Karpas-422 (cell line): ENCODE measurements at places on chromosomes 4 and X.

- DNase-seq, result no peak
Measured at GRCh38 chrX:31091819-31092218, 20.0 kb upstream of the FTHL17 start.

GRCh38 chr4:118099106-118099505, 64.8 kb downstream of the NDST3 start:
- DNase-seq, result no peak

- DNase-seq, result no peak
Measured at GRCh38 chrX:124240422-124240821, 92.0 kb upstream of the TEX13D start.

DNA sequence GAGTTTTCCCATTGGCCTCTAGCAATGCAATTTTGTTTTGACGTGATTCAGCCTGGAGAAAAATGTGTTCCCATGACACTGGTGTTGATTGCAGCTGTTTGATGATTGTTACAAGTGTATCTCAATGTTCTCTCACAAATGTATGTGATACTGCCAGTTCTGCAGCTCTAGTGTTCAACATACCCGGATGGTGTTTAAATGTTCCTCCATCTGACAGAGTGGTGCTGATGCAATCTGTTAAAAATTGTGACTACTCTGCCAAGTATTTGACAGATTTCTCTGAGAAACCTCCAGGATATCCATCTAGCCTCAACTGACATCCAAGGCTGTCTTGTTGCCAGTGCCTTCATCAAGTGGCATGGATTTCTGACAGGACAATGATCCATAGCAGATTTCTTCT, 657.2 kb upstream of the DIAPH2 start:
- no peak for DNase-seq

DNA sequence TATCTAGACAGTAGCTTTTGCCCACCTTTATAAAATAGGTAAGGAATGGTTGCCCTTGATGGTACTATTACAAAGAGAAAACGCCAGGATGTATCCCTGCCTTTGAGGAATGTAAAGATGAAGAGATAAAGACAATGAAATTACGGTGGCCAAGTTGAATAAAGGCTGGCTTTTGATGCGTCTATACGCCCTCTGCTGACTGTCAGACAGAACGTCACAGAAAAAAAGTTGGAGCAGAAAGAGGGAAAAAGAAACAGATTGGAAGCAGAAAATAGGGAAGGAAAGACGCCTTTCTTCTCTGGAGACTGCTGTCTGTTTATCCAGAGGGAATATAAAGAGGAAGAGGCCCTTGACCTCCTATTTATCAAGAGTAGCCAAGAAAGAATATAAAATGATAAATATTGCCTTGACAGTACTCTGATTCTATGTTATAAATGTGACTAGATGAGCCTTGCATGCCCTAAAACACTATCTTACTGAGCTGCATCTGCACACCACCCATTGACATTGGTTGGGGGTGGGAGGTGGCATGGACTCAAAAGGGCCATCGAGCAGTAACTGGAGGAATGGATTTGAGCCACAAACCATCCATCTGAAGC, 30.6 kb downstream of the PCDH19 start:
- DNase-seq, result peak; percentile 67

DNA sequence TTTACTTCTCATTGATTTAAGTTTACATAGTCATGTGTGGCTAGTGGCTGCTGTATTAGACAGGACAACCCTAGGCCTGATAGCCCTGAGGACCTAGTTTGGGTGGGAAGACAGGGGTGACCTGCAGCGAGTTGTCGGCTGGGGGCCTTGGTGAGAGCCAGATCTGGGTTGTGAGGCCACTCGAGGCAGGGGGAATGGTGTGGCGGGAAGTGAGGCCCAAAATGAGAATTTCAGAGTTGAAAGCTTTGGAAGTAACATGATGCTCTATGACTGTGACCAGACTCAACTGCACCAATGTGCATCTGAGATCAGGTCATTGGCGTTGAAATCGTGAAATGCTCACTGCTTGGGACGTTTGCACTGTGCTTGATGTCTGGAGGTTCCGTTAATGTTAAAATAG, 72.9 kb downstream of the TBL1X start:
- DNase-seq, result no peak

DNA sequence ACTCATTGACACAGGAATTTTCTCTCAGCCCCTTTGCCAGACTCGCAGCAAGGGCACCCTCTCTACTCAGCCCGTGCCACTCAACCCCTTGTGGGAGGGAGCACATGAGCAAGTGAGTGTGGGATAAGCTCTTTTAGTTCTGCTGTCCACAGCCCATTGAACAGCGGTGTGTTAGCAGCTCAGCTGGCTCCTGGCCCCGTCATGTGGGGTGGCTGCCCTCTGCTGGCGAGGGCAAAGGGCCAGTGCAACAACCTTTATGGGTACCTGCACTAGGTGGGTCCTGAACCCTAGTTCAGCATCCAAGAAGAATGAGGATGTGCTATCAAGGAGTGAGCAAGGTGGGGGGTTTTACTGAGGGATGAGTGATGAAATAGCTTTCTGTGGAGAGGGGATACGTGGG, 85.0 kb upstream of the ZNF81 start:
- peak; percentile 78 for DNase-seq

DNA sequence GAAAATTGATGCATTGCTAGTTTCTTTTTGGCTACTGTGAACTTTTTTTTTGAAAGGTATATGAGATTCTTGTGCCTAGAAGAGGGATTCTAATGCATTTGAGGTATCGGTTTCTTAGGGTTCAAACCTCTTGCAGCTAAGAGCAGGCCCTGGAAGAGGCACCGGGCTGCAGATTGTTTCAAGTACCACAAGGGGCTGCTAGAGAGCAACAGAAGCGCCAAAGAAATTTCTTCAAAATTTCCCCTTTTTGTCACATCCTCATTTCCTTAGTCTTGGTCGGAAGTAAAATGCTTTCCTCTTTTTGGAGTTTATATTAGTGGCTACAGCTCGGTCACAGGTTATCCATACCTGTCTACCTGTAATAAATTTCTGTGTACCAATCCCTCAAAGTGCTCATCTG, 89.8 kb downstream of the PDGFRA start:
- peak; percentile 82 for DNase-seq

- DNase-seq, result no peak
Measured at GRCh38 chrX:40448793-40449192, 132.0 kb upstream of the ATP6AP2 start.

- DNase-seq, result peak; percentile 60
Measured at GRCh38 chrX:1451661-1452515, 821 bp downstream of the ASMTL start.

- no peak for DNase-seq
Measured at GRCh38 chr4:92305878-92306520, 2.2 kb downstream of the GRID2 start.

- no peak for DNase-seq
Measured at GRCh38 chr4:145546175-145546915, 64.7 kb downstream of the SMAD1 start.

DNA sequence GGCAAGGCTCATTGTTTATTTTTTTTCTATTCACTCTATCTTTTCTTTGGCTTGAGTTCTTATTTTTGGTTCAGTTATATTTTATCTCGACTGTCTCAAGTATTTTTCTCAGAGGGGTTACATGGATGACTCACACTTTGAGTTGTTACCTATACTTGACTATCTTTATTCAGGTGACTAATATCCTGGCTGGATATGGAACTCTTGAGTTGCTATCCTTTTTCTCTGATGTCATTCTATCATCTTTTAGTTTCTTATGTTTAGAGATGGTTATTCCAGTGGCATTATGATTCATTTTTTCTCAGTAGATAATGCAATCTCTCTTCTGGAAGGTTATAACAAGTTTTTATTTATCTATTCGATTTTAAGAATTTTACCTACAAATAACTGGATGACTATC, 117.9 kb downstream of the COX18 start:
- DNase-seq, result no peak

DNA sequence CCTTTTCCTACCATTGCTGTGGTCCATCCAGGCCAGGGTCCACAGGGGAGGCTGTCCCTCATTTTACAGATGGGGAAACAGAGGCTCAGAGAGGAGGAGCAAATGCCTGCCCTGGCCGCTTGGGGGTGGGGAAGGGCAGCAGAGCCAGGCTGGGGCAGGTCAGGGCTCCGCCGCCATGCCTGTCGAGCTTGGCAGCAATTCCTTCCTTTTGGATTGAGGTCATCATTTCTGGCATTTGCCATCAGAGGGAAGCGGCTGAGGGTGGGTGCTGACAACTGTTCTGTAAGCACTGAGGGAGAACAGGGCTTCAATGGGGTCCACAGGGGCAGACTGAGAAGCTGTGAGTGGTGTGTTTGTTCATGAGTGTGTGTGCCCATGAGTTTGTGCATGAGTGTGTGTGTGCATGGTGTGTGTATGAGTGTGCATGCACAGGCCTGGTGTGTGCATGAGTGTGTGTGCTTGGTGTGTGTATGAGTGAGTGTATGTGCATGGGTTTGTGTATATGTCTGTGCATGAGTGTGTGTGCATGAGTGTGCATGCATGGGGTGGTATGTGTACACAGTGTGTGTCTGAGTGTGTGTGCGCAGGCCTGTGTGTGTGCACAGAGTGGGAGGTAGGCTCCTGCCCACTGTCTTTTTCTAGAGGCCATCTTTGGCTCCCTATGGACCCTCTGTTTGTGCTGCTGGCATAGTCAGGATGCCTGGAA, 115.2 kb downstream of the SORCS2 start:
- DNase-seq, result no peak

DNA sequence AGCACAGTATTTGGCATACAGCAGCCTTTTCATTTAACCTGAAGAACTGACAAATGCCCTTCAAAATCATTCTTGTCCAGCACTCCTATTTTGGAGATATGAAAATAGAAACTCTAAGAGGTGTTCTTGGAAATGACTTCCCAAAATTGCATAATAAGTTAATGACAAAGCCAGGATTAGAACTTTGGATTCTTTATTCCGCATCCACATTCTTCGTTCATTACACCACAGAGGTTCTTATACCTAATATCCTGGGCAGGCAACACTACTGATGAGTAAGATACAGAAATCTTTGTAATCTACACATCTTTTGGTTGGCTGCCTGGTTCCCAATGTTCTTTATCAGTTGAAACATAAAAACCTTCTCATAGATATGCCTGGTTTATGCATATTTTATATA, 5.9 kb downstream of the COL25A1 start:
- DNase-seq, result no peak

- no peak for DNase-seq
Measured at GRCh38 chr4:156711193-156711590, 260.4 kb downstream of the PDGFC start.

DNA sequence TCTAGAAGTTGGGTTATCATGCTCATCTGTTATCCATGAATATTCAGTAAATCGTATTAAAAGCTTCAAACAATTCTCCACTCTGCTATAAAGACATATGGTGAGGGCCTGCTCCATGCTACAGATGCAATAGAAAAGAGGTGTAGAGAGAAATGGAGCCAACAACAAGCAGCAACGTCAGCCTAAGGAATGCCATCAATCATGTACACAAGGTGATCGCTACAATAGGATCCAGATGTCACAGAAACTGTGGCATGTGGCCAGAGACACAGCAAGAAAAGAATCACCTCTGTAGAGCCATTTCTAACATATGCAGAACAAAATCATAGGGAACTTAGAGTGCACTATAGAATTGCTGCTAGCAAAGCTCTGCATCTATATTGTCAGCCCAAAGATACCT, 1188.1 kb downstream of the PCDH7 start:
- DNase-seq, result no peak

GRCh38 chrX:138082251-138082650, 516.3 kb downstream of the ZIC3 start:
- no peak for DNase-seq

DNA sequence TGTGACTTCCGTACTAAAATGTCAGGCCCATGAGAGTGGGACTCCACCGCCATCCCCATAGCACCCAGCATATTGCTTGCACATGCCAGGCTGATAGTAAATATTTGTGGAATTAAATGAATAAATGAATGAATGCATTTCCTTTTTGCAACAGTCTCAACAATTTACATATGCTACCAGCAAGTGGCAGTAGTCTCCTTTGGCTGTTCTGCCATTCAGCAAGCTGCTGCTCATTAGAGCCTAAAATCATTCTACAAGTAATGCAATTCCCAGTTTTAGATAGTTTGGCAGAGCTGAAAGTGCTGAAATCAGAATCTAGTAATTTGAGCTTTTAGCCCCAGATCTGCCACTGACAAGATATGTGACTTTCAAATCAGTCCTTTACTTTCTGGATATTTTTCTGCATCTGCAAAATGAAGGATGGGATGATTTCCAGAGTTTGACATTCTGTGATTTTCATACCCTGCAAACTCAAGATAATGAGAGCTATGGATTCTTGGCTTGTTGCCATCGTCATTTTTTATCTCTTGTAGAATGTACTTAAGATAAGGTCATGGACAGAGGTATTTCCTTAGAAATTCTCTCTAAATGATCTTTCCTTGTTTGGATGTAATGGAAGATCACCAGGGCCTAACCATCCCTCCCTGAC, 35.7 kb upstream of the INTS6L start:
- peak; percentile 63 for DNase-seq

DNA sequence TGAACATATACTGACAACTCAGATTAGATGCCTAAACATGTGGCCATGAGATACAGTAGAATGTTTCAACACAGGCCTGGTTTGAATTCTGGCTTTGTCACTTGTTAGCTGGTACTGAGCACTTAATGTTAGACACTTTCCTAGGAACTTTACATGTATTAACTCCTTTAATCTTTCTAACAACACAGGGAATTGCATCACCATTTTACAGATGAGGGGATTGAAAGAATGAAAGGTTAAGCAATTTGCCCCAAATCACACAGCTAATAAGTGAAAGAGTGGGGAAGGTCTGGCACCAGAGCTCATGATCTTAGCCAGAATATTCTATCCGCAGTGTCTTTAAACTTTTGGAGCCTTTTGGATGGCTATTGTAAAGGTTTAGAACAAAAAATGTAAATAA, 95.9 kb downstream of the NYX start:
- DNase-seq, result no peak

- DNase-seq, result no peak
Measured at GRCh38 chr4:61094854-61095598, 105.1 kb upstream of the ADGRL3 start.

- no peak for DNase-seq
Measured at GRCh38 chr4:879729-880077, 52.4 kb downstream of the GAK start.

GRCh38 chr4:62797221-62797620, 1597.1 kb downstream of the ADGRL3 start:
- DNase-seq, result no peak
